LNCaP clone FGC (cell line): ENCODE measurements at places on chromosomes 2 and 18.

GRCh38 chr2:111910609-111911277 is 12.3 kb downstream of the MERTK start:
- no peak for DNase-seq

DNA sequence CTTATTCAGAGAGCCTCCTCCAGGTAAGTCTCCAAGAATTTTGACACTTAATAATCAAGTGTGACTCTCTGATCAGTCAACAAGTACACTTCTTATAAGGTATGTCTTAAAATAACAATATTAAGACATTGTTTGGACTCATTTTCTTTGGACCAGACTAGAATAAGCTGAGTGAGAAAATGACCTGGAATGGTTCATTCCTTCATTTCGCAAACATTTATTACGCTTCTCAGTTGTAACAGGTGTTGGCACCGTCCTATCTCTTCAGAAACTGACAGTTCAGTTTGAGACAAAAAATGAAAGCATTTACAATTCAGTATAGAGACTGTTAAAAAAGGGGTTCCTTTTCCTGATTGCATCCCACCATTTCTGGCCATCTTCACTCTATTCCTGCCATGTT is 46.6 kb downstream of the TSPYL6 start:
- DNase-seq, result no peak

DNA sequence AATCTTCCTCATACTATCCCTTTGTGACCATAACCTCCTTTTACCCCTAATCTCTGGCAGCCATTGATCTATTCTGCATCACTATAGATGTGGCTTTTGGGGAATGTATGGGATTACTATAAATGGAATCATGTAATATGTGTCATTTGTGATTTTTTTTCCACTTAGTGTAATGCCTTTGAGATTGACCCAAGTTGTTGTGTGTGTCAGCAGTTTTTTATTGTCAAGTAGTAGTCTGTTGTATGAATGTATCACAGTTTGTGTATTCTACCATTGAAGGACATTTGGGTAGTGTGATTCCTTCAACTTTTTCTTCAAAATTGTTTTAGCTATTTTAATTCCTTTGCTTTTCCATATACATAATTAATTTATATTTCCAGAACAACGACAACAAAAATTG is 18.6 kb downstream of the VRK2 start:
- DNase-seq, result no peak

GRCh38 chr18:5942591-5942990 is 47.3 kb upstream of the TMEM200C start:
- no peak for DNase-seq

DNA sequence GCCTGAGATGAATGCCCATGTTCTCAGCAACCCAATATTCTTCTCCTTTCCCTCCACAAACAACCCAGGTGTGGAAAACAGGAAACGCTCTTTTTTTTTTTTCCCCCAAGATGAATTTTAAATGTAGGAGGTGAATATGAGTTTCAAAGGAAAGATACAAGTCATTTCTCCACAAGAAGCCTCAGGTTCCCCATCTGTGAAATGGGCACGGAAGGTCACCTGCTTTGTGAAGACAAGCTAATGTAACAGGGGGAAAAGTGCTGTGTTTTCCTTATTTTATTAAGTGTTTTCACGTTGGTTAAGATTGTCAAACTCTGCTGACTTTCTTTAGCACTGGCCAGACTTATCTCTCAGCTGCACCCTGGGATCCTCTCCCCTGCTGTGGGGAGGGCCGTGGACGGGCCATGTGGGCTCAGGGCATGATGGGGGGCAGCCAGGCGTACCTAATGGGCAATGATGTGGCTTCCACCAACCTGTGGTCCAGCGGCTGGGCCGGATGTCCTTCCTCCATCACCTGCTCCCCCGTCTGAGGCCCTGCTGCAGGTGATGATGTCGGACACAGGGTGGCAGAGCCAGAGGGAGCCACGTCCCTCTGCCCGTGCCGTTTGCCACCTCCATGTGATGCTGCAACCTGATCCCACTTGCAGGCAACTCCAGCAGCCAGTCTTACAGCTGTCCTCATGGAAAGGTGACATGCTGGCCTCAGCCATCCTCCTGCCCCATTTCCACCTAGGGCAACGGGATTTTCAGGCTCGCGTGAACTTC is 130.0 kb upstream of the PXDN start:
- DNase-seq, result no peak

GRCh38 chr2:204234879-204235278 is 298.3 kb downstream of the ICOS start:
- DNase-seq, result no peak

- no peak for DNase-seq
Measured at GRCh38 chr2:15050483-15050882, 418.0 kb downstream of the LRATD1 start.

DNA sequence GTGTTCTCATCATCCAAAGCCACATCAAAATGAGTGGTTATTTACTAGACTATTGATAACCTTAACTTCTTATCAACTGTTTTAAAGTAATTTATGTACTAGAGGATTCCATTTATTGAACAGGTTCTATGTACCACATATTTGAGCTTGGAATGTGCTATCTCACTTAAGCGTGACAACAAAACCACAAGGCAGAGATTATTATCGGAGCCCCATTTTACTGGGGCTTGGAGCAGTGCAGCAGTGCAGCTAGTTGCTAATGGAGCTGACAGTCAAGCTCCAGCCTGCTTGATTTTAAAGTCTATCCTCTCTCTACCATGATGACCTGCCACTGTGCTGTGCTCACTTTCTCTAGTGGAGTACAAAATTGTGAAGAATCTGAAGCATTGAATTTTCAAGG is 24.6 kb downstream of the GCG start:
- no peak for DNase-seq

GRCh38 chr2:206361407-206362045 is 81.8 kb upstream of the ADAM23 start:
- no peak for DNase-seq

GRCh38 chr2:109279243-109279860 is 150.3 kb downstream of the SH3RF3 start:
- DNase-seq, result no peak

- DNase-seq, result no peak
Measured at GRCh38 chr2:24085200-24085489, 511 bp upstream of the TP53I3 start.

GRCh38 chr2:128726911-128727310 is 408.2 kb upstream of the HS6ST1 start:
- no peak for DNase-seq

GRCh38 chr2:216768908-216769411 is 73.6 kb upstream of the IGFBP5 start:
- no peak for DNase-seq
